ENCODE measurements at places on chromosomes 13 and 19.
A peak's percentile ranks its signal among the peaks of the same experiment; 100 is the strongest.

DNA sequence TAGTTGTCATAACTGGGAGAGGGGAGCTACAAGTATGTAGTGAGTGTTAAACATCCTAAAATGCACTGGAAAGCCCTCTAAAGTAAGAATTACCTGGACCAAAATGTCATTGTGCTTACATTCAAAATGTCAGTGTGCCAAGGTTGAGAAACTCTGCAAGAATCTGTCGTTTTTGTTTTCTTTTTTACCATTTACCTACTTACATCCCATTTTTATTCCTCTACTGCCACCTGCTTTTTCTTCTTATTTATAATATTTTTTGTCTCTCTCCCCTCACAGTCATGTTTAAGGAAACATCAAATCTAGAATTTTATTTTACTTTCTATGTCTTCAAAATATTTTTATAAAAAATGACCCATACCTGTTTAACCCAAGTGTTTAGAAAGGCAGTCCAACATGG, 226.4 kb downstream of the PCDH17 start:
- no peak for DNase-seq

DNA sequence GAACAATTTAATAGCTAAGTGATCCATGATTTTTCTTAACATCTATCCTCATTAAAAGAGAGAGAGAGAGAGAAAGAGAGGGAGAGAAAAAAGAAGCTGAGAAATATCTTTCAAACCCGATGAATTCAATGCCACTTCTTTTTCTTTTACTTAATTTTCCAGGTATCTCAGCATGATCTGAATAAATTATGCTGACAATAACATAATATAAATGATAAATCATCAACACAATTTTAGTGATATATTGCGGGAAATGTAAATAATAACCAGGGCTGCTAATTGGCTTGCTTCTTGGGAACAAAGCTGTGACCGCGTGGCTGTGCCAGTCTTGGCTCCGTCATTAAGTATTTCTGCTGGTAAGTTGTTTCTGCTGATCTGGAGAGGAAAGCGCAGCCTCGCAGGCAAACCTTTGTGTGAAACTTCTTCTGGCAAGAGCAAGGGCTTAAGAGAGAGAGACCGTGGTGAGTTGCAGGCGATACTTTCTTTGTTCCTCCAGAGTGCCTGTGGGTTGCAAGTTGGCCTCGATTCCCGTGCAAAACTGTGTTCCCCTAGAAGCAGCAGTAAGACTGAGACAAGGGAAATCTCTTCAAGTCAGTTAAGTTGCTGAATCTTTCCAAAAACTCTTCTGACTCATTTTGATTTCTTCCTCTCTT, 489.1 kb upstream of the TSHZ3 start:
- DNase-seq, result no peak

GRCh38 chr13:41273831-41274441, 10.6 kb upstream of the MTRF1 start:
- no peak for DNase-seq

DNA sequence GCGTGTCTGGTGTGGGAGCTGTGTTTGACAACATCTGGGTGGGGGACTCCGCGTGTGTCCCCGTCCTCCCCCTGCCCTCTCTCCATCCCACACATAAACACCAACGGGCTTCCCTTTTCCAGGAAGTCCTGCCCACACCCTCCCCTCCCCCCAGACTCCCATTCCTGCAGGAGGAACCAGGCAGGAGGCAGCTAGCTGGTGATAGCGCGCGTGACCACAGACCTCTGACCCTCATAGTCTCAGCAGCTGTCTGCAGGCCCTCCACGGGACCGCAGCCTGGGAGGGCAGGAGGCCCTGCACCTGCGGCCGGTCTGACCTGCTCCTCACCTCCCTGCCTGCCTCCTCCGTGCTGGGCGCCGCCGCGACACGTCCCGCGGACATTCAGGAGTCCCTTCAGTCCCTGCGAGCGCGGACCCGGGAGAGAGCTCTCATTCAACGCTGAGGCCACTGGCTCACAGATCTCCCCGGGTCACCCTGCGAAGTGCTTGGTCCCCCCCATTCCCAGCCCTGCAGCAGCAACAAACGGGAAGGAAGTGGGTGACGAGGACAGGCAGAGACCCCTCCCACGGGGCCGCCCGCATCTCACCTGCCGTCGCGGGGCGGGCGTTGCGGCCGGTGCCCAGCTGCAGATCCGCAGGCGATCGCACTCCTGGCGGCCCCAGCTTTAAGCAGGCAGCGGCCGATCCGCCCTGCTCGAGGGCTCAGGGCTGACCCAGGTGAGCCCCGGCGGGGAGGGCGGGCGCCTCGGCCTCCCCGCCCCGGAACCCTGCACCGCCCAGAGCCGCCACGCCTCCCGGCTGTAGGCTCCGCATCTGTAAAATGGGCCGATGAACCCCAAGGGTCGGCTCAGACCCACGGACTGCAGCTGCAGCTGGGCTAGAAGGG, 1.1 kb upstream of the ACP5 start:
- no peak for DNase-seq

- no peak for DNase-seq
These were observed 1407.7 kb downstream of the EFNB2 start for GRCh38 chr13:105127732-105128131.

DNA sequence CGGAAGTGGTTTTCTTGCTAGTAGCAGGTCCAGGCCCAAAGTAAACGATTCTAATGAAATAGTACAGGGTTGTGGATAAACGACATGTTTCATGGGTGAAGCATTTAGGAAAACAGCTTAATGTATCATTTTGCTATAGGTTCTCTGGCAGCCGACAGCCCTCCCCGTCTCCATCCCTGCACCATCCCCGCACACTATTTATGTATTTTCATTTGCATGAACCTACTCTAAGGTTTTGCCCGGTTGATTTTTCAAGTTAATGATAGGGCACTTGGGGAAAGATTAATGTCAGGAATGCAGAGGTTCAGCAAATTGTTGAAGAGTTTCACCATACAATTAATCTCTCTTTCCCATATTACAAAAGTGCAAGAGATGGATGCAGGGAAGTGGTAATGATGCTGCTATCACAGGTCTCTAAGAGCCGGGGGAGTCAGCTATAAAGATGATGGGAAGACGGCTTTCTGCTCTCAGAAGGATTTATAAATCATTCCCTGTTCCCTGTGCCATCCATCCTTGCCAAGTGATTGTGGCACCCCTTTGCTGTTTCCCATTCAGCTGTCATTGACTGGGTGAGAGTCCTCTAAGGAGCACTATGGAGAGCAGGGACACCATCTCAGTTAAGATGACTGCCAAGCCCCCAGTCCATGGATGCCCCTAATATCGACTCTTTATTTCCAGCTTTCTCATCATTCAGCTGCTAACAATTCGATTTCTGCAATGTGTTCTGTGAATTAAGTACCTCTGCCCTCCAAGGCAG, 186.3 kb downstream of the IRS2 start:
- DNase-seq, result no peak

GRCh38 chr13:49097374-49097773, 121.7 kb downstream of the FNDC3A start:
- DNase-seq, result no peak

DNA sequence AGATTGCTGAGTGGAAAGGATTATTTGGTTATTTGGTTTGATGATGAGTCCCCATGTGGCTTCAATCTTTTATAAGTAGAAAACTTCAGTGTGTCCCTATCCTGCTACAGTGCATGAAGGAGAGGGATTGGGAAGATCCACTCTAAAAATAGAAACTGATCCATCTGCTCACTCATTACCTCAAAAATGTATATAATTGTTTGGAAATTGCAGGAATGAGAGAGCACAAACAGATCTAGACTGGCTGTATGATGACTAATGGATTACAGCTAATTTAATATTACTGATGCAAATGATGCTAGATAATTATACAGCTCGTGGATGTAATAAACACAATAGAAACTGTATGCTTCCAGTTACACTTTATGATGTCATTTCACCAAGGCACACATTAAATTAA, 625.3 kb upstream of the PRR20A start:
- DNase-seq, result no peak

DNA sequence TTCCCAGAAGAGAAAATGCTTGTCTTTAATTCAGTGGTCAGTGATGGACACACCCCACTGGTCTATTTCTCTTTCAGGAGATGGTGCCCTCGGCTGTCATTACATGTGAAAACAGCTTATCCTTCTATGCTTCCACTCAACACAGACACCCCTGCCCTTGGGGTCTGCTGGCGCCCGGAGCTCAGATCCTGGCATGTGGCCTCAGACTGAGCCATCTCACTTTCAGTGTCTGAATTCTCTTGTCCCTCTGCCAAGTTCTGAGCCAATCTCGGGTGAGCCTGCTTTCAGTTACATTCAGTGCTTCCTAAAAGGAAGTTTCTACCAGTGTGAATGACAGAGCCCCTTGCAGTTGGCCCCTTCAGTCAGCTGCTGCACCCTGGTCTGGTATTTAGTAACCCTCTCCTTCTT, 293.6 kb downstream of the DNAJC15 start:
- DNase-seq, result peak; percentile 85

DNA sequence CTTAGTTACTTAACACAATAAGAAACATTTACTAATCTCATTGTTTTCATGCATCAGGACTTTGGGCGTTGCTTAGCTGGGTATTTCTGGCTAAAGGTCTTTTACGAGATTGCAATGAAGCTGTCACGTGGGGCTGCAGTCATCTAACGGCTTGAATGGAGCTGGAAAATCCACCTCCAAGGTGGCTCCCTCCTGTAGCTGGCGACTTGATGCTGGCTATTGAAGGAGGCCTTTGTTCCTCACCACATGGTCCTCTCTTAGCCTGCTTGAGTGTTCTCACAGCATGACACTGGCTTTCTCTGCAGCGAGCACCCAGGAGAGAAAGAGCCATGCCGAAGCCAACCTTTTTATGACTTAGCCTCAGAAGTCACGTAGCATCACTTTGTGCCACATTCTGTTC, 92.0 kb downstream of the NHLRC3 start:
- no peak for DNase-seq

GRCh38 chr19:1717200-1717969, 35.9 kb upstream of the ONECUT3 start:
- no peak for DNase-seq

GRCh38 chr13:60363288-60363687, 33.7 kb upstream of the TDRD3 start:
- DNase-seq, result no peak

DNA sequence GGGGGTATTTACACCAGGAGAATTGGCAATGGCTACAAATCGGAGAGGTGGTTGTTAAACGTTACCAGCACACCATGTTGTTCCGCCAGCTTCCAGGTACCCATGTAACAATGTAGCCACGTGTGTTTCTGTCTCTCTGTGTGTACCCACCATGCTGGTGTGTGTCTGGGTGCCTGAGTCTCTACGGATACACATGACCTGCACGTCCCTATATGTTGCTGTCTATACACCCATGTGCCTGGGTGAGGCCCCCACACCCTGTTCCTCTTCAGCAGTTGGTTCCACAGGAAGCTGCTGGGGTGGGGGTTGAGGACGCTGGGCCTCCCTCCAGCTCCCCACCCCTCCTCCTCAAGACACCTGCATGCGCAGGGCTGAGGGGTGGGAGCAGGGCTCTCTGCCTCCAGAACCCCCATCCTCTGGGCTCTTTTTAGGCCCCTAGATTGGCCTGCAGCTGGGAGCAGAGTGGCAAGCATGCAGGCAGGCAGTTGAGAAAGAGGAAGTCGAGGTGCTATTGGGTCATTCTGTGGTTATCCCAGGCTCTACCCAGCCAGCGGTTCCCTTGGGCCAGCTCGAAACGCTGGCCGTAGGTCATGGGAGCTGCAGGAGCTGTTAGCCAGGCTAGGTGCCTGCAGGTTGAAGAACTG, at the start of gene ARHGEF18:
TSS of gene ARHGEF18 (plus strand) at position 351 of the 644 bp plus-strand sequence. CDS start 13,954 bp downstream, outside the sequence.
- no peak for DNase-seq

DNA sequence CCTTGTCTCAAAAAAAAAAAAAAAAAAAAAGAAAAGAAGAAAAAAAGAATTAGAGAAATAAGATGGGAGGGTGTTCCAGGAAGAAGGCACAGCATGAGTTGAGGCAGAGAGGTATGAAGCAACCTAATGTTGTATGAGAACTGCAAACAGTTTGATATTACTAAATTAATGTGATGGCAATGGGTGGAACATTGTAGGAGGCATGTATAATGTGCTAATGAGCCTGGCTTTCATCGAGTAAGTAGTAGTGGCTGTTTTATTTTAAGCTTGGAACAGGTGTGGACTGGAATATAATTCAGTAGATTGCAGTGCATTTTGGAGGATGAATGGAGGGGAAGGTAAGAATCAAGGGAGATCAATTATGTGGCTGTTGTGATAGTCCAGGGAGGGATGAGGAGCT, 156.1 kb downstream of the MTUS2 start:
- no peak for DNase-seq

GRCh38 chr19:13022859-13023636, 27.8 kb downstream of the NFIX start:
- DNase-seq, result no peak

DNA sequence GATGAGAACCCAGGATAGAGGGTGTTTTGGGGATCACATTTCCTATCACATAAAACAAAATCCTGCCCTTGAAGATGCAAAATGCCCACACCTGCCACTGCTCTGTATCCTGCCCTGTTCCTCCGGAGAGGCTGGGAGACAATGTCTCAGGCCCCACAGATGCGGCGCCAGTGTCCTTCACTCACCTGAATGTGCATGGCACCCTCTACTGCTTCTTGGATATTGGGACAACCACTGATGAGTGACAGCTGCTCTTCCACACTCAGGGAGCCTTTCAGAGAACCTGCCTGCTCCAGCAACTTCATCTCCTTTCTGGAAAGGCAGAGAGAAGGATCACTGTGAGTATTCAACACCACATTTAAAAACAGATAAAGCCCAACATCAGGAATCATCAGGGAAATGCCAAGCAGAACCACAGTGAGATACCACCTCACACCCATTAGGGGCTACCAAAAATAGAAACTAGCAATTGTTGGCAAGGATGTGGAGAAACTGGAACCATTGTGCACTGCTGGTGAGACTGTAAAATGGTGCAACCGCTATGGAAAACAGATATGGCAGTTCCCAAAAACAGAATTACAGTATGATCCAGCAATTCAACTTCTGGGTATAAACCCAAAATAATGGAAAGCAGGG, 36.4 kb downstream of the CRYL1 start:
- no peak for DNase-seq

GRCh38 chr13:74778946-74779345, 644.7 kb upstream of the KLF12 start:
- no peak for DNase-seq

DNA sequence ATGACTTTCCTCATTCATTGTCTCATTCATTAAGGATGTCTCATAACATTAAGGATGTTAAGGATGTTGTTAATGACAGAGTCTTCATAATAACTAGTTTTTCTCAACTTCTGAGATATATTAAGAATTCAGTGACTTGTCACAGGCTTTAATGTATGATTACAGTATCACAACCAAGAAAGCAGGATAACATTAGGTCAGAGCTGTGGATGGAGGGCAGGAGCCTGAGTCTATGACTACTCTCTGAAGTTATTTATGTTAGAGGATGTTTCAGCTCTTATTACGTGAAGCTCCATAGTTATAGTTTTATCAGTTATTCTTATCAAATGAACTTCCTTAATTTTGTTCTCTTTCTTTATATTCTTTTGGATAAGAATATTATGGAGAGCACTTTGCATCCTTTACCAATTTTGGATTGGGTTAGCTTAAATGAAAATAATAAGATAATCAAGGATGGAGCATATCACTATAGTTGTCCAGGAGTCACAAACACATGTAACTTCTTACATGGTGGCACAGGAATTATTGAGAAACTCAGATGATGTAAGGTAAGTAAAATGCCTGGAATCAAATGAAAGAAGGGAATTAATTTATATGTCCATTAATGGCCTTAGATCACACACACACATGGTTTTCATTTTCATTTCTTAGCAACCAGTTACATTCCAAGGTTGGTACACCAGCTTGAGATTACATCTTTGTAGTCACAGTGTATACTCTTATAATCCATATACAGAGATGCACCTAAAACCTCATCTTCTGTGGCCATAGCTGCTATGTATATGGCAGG, 57.0 kb downstream of the SLC10A2 start:
- DNase-seq, result no peak
